ENCODE measurements at places on chromosomes 5 and 9. TPM values are rescaled to one million over a fixed set of nuclear protein-coding genes. Genes with fewer than 3 reads are reported as not detected.

Gene CKMT2
- total RNA-seq: not detected

- no peak for DNase-seq
These were observed 189.7 kb downstream of the GNAQ start for GRCh38 chr9:77841739-77842386.

DNA sequence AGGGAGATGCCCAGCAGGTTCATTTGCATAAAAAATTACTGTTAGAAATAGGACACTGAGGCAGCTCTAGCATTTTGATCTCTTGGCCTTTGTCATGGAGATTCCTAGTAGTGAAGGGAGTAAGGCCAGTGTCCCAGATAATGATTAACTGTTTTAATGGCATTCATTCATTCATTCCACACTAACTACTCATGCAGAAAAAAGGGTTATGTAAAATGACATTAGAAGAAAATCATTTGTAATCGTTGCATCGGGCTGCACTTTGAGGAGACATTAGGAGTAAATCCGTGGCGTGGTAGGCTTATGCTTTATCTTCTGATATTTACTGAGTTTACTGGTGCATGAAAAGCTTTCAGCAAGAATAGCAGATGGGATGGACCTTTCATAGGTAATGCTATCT, 82.6 kb upstream of the GRHPR start:
- DNase-seq: no peak

- DNase-seq: no peak
These were observed 16.0 kb downstream of the TLE1 start for GRCh38 chr9:81673310-81673709.

- DNase-seq: no peak
These were observed 431.2 kb downstream of the AGTPBP1 start for GRCh38 chr9:85310573-85310972.

GRCh38 chr9:37449862-37450632, 15.2 kb downstream of the ZBTB5 start:
- DNase-seq: no peak
